ENCODE measurements at places on chromosomes 16 and 17. TPM values are rescaled to one million over a fixed set of nuclear protein-coding genes. Genes with fewer than 3 reads are reported as not detected.

GRCh38 chr16:86515413-86515776, 5.1 kb downstream of the FOXF1 start:
- H3K36me3 ChIP-seq: peaks cover 3% of the 10 kb centered on the region
- peaks cover 6% of the 10 kb centered on the region for H3K4me1 ChIP-seq
- DNase-seq: no peak

DNA sequence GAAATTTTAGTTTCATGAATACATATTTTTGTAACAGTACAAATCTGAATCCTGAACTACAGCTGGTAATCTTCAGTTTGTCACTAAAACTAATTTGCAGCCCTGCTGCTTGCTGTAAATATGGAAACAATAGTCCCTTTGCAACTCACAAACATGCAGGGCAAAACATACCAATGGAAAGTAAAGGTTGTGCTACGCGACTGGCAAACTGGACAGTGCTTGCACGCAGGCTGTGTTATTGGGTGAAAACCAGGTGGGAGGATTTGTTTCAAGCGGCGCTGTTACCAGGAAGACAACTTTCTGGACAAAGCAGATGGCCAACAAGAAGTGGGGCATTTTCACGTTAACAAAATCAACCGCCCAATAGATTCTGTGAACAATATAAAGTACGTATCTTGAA, 93.5 kb downstream of the CDYL2 start:
- no peak overlapping the region for H3K4me3 ChIP-seq
- no peaks in the 10 kb centered on the region for H3K27me3 ChIP-seq

DNA sequence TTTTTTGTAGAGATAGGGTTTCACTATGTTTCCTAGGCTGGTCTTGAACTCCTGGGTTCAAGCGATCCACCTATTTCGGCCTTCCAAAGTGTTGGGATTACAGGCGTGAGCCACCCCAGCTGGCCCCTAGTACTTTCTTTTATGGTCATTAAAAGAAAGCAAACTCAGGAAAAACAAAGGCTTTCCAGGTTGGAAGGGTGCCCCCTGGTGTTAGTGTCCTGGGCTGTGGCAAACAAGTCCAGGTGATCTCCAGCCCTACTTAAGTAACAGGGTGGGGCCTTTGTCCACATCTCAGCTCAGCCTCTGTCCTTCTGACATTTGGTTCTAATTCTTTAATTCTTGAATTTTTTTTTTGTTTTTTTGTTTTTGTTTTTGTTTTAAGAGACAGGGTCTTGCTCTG, 6.9 kb downstream of the IGFBP4 start:
- H3K4me3 ChIP-seq: no peak overlapping the region
- peaks cover 39% of the 10 kb centered on the region for H3K36me3 ChIP-seq
- peaks cover 48% of the 10 kb centered on the region for H3K4me1 ChIP-seq
- no peak overlapping the region for H3K27ac ChIP-seq

DNA sequence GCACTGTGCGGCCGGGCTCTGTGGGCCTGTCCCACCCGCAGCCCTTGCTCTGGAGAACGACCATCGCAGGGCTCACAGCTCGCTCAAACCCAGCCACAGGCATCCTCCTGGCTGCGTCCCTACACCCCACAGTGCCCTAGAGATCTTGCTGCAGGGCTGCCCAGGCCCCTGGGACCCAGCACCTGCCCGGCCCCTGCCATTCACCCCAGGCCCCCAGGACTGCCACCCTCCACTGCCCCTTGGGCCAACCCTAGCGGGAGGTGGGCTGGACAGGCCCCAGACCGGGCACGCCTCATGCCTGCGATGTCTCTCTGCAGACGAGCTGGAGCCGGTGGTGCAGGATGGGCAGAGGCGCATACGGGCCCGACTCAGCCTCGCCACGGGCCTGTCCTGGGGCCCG, 56.1 kb upstream of the ZC3H18 start:
- no peak overlapping the region for H3K27ac ChIP-seq
- H3K4me1 ChIP-seq: no peaks in the 10 kb centered on the region
- H3K4me3 ChIP-seq: no peak overlapping the region
- peaks cover 3% of the 10 kb centered on the region for H3K36me3 ChIP-seq
- no peak for DNase-seq

GRCh38 chr17:42287305-42287976, 857 bp upstream of the STAT5A start:
- no peak for DNase-seq
- H3K4me3 ChIP-seq: peak overlapping the region; percentile 90
- H3K27me3 ChIP-seq: no peaks in the 10 kb centered on the region

- H3K36me3 ChIP-seq: peaks cover 31% of the 10 kb centered on the region
- H3K4me1 ChIP-seq: peaks cover 29% of the 10 kb centered on the region
- no peak for DNase-seq
- H3K27ac ChIP-seq: no peak overlapping the region
Measured at GRCh38 chr17:68443972-68444464, 13.3 kb downstream of the WIPI1 start.

GRCh38 chr17:17812211-17813054, 24.4 kb downstream of the SREBF1 start:
- no peaks in the 10 kb centered on the region for H3K27me3 ChIP-seq
- H3K27ac ChIP-seq: no peak overlapping the region
- H3K4me3 ChIP-seq: no peak overlapping the region
- peak; percentile 49 for DNase-seq

GRCh38 chr17:69300222-69300621, 26.7 kb downstream of the ABCA5 start:
- H3K27me3 ChIP-seq: no peaks in the 10 kb centered on the region
- no peak for DNase-seq
- peaks cover 5% of the 10 kb centered on the region for H3K36me3 ChIP-seq
- no peaks in the 10 kb centered on the region for H3K4me1 ChIP-seq

- H3K4me3 ChIP-seq: peak overlapping the region; percentile 43
- H3K27ac ChIP-seq: peak overlapping the region; percentile 89
- H3K36me3 ChIP-seq: peaks cover 14% of the 10 kb centered on the region
- peaks cover 83% of the 10 kb centered on the region for H3K4me1 ChIP-seq
- no peaks in the 10 kb centered on the region for H3K27me3 ChIP-seq
Measured at GRCh38 chr17:27471321-27472269, 15.3 kb downstream of the KSR1 start.

GRCh38 chr16:81448154-81449131, 3.8 kb downstream of the CMIP start:
- peak overlapping the region; percentile 16 for H3K27ac ChIP-seq
- H3K4me1 ChIP-seq: peaks cover 65% of the 10 kb centered on the region
- H3K4me3 ChIP-seq: peak overlapping the region; percentile 33
- no peaks in the 10 kb centered on the region for H3K27me3 ChIP-seq
- H3K36me3 ChIP-seq: peaks cover 47% of the 10 kb centered on the region

GRCh38 chr16:46884513-46885293, 541 bp downstream of the GPT2 start:
- H3K27me3 ChIP-seq: peaks cover 21% of the 10 kb centered on the region
- peaks cover 12% of the 10 kb centered on the region for H3K4me1 ChIP-seq
- no peak overlapping the region for H3K27ac ChIP-seq
- peak overlapping the region; percentile 78 for H3K4me3 ChIP-seq
- DNase-seq: peak; percentile 13

- H3K36me3 ChIP-seq: no peaks in the 10 kb centered on the region
- DNase-seq: no peak
- H3K27me3 ChIP-seq: no peaks in the 10 kb centered on the region
- no peak overlapping the region for H3K27ac ChIP-seq
- H3K4me3 ChIP-seq: no peak overlapping the region
Measured at GRCh38 chr17:67557921-67558320, 159.8 kb upstream of the NOL11 start.

- DNase-seq: no peak
- H3K36me3 ChIP-seq: no peaks in the 10 kb centered on the region
- H3K27me3 ChIP-seq: peaks cover 32% of the 10 kb centered on the region
Measured at GRCh38 chr17:36825951-36826350, 111.3 kb upstream of the LHX1 start.

DNA sequence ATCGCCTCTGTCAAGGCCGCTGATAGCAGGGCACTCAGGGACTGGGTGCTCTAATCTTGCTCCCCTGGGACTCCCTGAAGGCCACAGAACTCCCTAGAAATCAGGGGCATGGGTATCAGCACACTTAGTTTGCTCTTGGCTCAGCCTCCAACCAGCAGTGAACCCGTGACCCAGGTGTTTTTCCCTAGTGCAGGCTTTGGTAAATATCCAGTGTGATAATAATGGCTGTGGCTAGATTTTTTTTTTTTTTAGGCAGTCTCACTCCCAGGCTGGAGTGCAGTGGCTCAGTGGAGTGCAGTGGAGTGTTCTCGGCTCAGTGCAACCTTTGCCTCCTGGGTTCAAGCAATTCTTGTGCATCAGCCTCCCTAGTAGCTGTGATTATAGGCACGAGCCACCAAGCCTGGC, 10.3 kb downstream of the NUPR1 start:
- no peak for DNase-seq
- no peak overlapping the region for H3K27ac ChIP-seq
- peaks cover 3% of the 10 kb centered on the region for H3K4me1 ChIP-seq
- H3K27me3 ChIP-seq: peaks cover 4% of the 10 kb centered on the region
- H3K4me3 ChIP-seq: no peak overlapping the region
- no peaks in the 10 kb centered on the region for H3K36me3 ChIP-seq

GRCh38 chr17:50681263-50682200, 26.2 kb downstream of the ANKRD40 start:
- no peak overlapping the region for H3K27ac ChIP-seq
- H3K4me3 ChIP-seq: no peak overlapping the region
- H3K36me3 ChIP-seq: no peaks in the 10 kb centered on the region
- peaks cover 34% of the 10 kb centered on the region for H3K27me3 ChIP-seq
- DNase-seq: no peak

DNA sequence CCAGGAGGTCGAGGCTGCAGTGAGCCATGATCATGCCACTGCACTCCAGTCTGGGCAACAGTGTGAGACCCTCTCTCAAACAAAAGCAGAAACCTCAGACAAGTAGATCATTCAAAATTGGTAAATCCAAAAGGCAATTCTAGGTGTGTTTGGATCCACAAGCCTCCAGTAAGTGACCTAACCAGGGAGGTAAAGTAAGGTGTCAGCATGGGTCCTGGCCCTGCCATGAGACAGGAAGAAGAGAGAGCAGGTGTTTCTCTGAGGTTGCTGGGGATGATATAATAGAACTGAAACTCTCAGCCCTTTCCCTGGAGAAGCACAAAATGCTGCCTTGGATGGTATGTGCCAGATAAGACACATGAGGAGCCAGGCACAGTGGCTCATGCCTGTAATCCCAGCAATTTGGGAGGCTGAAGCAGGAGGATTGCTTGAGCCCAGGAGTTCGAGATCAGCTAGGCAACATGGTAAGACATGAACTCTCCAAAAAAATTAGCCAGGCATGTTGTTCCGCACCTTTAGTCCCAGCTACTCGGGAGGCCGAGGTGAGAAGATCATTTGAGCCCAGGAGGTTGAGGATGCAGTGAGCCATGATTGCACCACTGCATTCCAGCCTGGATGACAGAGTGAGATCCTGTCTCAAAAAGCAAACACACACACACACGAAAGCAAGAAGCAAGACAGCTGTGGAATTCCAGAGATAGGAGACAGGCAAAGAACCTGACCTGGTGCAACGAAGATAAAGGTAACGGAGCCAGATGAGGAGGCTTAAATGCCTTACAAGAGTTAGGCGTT, 6.5 kb downstream of the TM4SF5 start:
- no peak for DNase-seq
- H3K27ac ChIP-seq: no peak overlapping the region
- H3K4me1 ChIP-seq: no peaks in the 10 kb centered on the region
- no peaks in the 10 kb centered on the region for H3K36me3 ChIP-seq

DNA sequence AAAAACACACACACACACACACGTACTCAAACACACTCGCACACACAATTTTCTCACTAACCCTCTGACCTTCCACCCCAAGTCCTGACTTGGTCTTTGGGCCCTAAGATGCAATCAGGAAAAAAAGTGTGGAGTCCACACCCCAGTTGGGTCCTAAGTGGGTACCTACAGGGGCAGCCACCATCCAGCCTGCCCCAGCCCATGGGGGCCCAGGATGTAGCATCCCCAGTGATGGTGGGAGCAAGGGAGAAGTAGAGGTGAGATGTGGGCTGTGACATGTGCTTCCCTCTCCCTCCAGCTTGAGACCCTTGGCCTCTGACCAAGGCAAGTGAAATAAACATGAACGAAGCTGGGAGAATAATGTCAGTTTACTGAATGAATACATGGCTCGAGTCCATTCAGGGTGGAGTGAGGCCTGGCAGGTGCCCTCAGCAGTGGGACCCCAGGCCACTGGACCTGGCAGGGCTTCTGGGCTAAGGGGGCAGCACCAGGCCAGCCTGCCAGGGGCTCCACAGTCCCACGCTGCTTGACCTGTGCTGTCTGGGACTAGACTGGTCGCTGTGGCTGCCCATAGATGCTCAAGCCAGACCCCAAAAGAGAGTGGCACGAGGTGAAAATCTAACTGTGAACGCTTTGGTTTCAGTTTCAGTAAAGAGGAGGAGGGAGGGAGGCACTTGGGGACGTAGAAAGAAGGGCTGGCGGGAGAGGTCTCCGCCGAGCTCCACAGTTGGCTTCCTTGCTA, 73.7 kb downstream of the MRC2 start:
- no peak for DNase-seq
- no peaks in the 10 kb centered on the region for H3K36me3 ChIP-seq
- peaks cover 33% of the 10 kb centered on the region for H3K27me3 ChIP-seq
- no peak overlapping the region for H3K4me3 ChIP-seq
- H3K4me1 ChIP-seq: peaks cover 3% of the 10 kb centered on the region

DNA sequence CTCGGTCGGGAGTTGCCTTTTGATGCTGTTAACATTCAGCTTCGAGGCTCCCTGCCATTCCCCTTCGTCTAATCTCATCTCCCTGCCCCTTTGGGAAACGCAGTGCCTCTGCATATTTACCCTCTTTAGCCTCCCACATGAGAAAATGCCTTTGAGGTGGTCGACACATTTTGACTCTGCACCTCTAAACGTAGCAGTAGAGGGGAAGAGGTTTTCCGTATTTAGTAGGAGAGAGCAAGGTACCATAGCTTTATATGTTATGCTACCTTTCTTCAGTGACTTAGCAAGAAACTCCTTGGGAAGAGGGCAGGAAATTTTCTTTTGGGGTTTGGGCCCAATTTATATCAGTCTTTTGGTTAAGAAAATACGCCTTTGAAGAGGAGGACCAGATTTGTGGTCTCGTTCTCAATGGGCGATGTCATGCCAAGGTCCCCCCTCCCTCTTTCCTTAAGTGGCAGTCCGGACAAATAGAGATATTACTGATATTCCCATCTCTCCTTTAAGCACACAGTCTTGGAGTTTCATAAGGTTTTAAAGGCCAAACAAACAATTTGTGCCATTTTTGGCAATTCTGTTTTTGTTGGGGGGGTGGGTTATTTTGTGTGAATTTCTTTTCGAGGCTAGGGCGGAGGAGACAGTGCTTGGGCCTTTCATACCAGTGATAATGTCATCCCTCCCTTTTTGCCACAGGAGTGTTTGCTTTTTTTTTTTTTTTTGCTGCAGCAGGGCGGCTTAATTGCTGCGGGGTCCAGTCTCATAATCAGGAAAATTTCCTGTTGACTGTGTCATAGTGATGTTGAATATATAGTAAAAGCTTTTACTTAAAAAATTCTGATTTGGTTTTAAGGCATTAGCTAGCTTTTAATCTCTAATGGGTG, 1.5 kb downstream of the PAFAH1B1 start:
- H3K27me3 ChIP-seq: no peaks in the 10 kb centered on the region
- peak overlapping the region; percentile 94 for H3K4me3 ChIP-seq
- peak overlapping the region; percentile 87 for H3K27ac ChIP-seq
- no peak for DNase-seq
- H3K4me1 ChIP-seq: peaks cover 37% of the 10 kb centered on the region

The YPEL3 gene
- total RNA-seq: 14.2 TPM

The ARL6IP1 gene
- total RNA-seq: 112 TPM

The EVI2A gene
- total RNA-seq: 20.7 TPM

The TMC7 gene
- total RNA-seq: not detected

The GFAP gene
- 0.34 TPM for total RNA-seq

The PRDM7 gene
- total RNA-seq: not detected

The FBXO31 gene
- 40.1 TPM for total RNA-seq

The CHRNE gene
- total RNA-seq: 0.44 TPM

The CTRB1 gene
- not detected for total RNA-seq

The SPNS2 gene
- total RNA-seq: 0.09 TPM

The FMNL1 gene
- 469 TPM for total RNA-seq

The RAP1GAP2 gene
- total RNA-seq: 0.46 TPM

The SOX15 gene
- 0.21 TPM for total RNA-seq

The C17orf78 gene
- total RNA-seq: not detected

The CD300LB gene
- not detected for total RNA-seq
